ENCODE measurements at places on chromosomes 7 and 10.

DNA sequence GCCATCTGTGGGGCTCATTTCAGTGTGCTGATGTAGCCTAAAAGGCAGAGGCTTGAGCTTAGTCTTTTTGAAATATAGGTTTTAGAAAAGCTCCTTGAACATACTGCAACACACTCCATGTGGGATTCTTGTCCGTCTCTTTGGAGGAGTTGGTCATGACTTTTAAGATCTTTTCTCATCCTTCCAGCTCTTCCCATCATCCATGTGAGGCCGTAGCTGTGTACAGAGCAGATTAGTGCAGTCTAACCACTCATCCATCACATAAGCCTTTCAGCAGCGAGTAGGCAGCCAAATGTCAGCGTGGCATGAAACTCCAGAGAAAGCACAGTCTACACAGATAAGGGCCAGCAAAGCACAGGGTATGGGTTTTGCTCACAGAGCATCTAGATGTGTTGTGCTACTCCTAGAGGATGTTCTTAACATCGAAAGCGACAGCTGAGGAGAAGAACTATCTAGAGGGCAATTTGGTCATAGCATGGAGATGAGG is 28.1 kb upstream of the NPVF start:
- no peak for DNase-seq

- DNase-seq = no peak
These were observed 93.6 kb downstream of the TMEM178B start for GRCh38 chr7:141167381-141167964.

GRCh38 chr7:42082144-42082543 is 154.9 kb downstream of the GLI3 start:
- DNase-seq = no peak

DNA sequence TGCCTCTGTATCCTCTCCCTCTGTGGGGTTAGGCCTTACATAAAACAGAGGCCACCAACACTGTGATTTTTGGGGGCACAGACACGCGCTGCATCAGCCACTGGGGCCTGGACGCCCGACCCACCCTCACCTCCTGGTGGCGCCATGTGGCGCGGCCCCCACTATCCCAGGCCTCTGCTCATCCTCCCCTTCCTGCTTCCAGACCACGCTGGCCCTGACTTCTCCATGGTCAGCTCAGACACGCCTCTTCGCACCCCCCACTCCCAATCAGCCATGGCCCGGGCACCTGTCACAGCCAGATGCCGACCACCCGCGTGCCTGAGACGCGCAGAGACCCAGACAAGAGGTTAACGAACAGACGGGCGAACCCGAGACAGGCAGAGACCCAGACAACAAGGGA is 263.9 kb downstream of the ELFN1 start:
- no peak for DNase-seq

GRCh38 chr7:29256693-29257002 is 62.1 kb downstream of the CHN2 start:
- DNase-seq = no peak

- DNase-seq = no peak
These were observed 78.4 kb upstream of the IKZF1 start for GRCh38 chr7:50226145-50226544.

GRCh38 chr10:43938810-43939209 is 290.1 kb upstream of the ZNF32 start:
- DNase-seq = no peak

DNA sequence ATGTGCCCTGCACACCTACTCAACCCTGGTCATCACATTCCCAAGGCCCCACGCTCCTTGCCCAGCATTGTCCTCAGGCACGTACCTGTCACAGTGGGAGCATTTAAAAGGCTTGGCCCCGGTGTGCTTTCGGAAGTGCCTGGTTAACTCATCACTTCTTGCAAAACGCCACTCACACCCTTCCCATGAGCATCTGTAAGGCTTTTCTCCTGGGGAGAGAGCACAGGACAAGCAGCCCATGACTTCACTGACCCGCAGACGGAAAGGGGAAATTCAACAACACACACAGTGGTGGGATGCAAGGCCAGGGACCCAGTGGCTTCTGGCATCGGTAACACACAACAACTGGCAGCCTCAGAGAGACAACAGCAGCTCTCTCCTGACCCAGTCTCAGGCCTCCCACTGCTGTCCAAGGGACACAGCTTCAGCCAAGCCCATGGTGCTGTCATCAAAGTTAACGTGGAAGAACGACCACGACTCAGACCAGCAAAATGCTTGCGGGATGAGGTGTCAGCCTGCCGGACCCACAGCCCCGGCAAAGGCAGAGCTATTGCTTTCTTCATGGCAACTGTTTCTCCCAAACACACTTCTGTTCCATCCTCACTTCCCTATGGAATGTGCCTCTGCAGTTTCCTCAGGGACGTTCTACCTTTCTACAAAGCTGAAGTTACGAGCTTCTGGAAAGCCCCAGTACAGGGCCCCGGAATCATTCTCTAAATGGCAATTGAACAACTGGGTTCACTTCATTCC is 4.8 kb downstream of the KLF6 start:
- DNase-seq = no peak

DNA sequence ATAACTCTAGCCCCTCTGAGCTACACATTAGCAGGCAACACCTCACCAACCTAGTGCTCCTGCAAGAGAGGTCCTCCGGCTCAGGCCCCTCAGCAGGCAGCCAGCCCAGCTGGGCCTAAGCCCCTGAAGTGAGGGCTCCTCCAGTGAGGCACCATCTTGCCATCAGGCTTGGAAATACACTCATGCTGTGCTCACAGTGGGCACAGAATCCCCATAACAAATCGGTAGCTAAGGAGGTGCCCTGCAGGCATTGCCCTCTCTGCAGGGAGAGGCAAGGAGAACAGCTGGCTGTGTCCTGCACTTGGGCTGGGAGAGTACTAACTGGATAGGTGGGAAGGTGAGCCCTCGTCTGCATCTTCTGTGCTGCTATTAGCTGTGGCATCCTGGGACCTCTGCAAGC is 3.7 kb upstream of the C10orf71 start:
- no peak for DNase-seq

DNA sequence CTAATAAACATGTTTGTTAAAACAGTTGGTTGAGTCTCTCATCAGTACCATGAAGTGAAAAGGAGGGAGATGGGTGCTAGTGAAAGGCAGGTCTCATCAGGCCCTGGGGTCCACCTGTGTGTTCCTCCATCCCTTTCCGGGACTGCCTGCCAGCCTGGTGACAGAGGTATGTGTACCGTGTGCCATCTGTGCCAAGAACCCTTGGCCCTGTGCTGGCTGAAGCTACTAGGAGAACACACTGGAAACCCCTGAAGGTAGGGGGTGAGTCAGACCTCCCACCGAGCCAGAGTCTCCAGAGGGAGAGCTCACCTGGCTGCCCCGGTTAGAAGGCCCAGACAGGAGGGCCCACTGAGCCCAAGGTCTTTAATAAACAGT is 2.3 kb downstream of the DDIT4 start:
- DNase-seq = no peak

DNA sequence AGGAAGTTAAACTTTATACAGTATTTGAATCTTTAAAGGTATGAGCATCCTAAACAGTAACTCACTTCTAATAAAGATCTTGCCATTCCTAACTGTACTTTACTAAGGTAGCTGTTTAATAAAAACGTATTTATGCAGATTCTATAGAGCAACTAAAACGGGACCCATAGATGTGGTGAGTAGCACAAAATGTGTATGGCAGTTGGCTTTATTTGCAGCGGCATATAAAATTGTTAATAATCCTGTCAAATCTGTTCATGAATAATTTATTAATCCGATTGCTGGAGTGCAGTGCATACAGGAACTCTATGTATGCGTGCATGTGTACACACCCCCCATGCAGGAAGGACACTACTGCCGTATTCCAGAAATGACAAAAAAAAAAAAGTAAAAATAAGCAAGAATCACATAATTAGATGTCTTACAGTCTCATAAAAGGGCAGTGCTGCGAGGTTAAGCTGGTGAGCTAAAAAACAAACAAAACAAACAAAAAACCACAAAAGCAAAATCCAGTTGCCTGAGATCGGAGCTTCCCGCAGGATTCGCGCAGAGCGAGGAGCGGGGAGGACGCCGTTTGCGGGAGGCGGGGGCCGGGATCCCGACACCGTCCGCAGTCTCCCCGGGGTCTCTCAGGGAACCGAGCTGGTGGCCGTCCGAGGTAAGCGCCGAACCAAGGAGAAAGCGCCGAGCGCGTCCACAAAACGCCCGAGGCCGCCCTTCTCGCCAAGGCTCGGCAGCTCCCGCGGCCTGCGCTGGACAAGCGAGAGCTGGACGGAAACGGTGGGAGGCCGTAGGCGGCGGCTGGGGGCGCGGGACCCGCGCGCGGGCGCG is 518 bp upstream of the COMMD3 start:
- DNase-seq = no peak

DNA sequence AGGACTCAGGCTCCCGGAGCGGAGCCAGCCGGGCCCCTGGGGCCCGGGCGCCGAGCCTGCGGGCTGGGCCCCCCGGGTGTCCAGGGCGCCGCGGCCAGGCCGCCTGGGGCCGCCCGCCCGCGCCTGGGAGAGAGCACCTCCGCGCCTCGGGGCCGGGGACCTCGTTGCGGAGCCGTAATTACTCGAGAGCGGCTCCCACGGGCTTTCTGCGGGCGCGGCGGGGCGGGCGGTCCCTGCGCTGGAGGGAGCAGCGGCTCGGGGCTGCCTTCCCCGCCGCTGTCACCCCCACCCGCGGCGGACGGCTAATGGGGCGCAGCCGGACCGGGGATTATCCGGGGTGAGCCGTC is 1.5 kb downstream of the GNB2 start:
- DNase-seq = peak; percentile 23

DNA sequence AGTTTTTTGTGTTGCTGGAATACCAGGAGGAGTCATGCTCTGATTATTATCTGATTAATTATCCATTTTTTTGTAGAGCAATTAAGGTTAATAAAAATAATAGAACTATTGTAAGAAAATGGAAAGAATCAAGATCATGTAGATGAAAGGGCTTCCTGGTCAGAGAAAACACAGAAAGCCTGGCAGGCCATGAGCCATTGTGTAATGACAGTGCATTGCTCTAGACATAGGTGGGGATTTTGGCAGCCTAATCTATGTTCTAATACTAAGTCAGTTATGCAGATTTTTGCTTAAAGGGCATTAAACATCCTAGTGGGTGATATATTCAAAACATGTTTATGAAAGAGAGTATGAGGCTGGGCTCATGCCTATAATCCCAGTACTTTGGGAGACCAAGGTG is 198.2 kb downstream of the PPP1R9A start:
- DNase-seq = no peak

DNA sequence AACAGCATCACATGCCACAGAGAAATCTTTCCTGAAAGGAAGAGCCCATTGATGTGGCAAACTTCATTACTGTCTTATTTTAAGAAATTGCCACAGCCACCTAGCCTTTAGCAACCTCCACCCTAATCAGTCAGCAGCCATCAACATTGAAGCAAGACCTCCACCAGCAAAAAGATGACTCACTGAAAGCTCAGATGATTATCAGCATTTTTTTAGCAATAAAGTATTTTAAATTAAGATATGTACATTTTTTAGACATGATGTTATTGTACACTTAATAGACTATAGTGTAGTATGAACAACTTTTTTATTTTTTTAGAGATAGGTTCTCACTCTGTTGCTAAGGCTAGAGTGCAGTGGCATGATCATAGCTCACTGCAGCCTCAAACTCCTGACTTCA is 14.8 kb downstream of the STEAP1B start:
- no peak for DNase-seq

GRCh38 chr7:84216472-84216871 is 21.9 kb upstream of the SEMA3A start:
- no peak for DNase-seq

DNA sequence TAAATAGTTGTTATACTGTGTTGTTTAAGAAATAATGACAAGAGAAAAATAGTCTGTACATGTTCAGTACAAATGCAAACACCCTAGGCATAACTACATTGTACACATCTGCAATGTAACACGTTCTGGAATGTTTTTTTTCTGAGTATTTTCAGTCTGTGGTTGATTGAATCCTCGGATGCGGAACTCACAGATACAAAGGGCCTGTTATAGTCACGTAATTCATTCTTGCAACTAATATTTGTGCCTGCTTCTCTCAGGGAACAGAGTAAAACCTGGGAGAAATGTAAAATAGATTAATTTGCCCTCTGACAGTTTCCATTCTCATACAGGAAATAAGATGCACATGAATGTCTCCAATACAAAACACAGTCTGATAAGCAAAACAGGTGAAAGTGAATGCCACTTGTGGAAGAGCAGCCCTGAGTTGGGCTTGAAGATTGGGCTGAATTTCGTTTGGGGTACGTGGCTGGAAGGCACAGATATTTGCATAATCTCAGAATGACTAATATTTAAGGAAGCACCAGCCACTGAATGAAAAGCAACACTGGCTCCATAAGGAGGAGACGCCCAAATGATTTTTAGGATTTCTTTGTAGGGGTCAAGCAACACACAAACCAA is 19.1 kb downstream of the DENND2A start:
- no peak for DNase-seq

DNA sequence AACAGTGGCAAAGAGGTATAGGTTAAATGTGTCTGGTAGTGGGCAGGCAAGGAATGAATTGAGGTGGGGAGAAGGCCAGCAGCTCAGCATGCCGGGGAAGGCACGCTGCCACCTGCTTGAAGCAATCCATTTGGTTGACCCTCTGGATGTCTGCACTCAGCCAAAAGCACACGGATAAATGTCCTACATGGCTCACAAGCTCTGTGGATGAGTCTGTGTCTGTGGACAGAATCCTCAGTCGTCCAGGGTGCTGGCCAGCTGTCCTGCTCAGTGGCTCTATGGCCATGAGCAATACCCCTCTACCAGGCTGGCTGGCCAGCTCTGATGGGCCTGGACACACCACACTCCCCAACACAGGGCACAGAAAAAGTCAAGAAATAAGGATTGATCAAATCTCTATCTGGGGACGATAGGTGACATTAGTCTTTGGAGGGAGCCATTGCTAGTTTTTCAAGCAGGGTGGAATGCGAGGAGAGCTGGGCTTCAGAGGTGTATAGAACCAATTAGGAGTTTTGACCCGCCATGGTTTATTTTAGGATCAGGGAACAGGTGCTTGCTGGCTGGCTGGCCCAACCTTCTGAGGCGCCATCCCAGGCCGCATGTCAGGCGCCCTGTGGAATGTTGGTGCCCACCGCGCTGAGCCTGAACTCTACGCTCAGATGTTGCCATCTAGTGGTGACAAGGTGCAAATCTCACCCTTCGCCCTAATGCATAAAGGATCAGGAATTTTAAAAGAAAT is 493.4 kb downstream of the TNS3 start:
- DNase-seq = no peak

DNA sequence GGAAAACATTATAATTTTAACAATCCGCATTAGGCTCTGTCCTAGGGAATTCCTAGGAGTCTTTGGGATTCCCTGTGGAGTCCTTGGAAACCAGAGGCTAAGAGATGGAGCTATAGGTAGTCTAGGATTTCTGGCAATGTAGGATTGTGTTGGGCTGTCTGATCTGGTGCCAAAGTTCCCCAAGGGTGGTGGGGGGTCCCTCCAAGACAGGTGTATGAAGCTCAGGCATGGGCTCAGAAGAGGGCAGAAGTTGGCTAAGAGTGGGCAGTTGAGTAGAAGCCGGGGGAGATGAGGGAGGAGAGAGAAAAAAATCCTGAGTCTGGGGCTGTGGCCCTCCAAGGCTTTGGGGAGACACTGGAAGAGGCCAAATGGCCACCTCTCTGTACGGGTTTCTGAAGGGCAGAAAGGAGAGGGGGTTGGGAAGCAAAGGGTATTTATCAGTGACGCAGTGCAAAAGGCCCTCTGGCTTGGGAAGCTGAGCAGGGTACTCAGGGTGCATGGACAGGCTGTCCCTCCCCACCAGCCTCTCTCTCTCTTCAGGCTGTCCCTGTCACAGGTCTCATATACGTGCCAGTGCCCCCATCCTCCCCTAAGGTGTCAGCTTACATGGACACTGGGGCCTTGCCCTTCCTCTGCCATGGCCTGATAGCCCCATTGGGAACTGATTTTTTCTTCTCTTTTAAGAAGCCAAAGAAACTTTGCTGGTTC is 929 bp downstream of the HOXA6 start:
- DNase-seq = no peak

GRCh38 chr7:105022458-105022857 is 8.5 kb downstream of the KMT2E start:
- no peak for DNase-seq

Data from activated T-helper 1 cell treated with anti-CD3 and anti-CD28 coated beads, Interleukin-2, amount 50 U/mL, for 16 hours (primary cell).